COR-L47 (cell line): ENCODE measurements at places on chromosomes 6 and 20.

DNA sequence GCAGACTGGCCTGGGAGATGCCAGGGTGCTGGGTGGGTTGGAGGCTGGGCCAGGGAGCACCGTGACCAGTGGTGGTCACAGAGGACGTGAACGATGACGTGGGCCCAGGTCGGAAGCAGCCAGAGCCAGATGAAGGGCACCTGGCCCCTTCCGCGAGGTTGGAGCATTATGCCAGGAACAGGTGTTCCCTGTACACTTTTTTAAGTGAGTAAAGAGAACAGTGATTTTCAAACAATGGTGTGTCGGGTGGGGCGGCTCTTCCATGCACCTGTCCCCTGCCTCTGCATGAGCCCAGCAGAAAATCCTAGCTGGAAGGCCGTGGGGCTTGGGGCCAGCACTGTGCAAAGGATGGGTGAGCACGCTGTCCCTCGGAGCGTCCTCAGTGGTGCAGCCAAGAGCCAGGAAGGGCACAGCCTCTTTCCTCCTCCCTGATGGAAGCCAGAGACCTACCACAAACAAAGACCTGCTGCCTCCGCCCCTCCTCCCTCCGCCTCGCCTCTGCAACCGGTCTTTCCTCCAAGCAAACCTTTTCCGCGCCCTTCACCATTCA lies 350.5 kb downstream of the ZFAND3 start:
- DNase-seq = peak; percentile 83

DNA sequence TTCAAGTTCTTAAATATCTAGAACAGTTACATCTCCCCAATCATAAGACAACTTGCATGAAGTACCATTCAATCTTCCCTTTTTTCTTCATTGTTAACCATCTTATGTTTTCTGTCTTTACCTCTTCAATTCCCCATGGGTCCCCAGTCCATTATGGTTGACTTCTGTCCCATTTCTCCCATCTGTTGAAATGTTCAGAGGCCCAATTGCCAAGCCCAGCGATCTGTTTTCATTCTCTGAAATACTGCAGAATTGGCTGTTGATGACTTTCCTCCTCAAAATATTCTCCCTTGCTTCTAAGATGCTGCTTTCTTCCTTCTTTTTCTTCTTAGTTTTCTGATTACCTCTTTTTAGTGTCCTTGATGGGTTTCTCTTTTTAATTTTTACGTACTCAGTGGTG lies 26.0 kb downstream of the DSTN start:
- DNase-seq = no peak

DNA sequence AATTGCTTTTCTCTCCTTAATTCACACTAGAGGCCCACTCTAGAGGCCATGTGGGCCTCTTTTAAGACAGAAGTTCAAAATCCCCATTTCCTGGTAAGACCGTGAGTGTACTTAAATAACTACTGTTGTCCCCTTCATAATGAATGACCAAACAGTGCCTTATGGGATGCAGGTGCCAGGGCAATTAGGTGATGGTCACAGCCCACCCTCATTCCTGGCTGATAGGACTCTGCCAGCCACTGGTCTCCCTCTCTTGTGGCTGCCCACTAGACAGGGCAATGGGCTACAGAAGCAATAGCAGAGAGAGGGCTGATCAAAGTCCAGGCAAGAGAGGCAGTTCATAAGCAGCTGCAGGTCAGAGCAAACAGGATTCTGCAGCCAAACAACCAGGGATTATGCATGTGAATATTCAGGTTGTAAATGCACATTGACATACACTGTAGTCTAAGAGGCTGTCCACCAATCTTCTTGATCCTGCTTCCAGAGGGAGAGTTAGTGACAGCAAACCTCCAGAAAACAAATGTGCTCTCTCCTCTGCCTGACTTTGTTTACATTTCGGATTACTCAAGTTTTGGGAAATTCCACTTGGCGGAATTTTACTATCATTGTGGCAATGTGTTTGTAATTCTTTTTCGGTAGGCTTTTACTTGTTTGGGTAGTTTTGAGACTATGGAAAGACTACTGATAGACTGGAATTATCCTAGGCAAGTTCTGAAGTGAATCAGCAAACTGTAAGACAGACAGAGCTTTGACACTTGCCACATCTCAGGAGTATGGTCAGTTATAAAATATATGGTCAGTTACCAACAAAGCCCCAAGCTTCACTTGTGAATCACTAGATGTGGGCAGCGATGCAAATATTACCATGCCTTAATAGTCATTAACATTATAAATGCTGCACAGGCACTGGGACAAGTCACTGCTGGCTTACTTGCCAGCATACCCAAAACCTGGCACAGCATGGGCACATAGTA lies 12.8 kb downstream of the PTPRK start:
- no peak for DNase-seq

DNA sequence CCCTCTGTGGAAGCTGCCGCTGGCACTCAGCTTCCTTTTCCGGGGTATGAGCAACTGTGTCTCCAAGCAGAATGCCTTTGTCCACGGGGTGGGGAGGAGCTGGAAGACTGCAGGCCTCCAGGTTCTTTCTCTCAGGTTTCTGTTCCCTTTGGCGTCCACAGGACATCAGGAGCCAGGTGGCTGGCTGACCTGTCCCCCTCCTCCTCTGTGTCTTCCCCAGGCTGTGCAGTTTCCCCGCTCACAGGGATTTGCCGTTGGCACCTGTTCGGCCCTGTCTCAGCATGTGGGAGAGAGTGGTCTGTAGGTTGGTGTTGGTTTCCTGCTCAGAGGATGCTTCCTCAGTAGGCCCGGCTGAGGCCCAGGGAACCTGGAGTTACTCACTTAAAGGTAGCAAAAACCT lies 43.5 kb downstream of the CDS2 start:
- peak; percentile 18 for DNase-seq

- DNase-seq = no peak
These were observed 16.8 kb upstream of the KCNK16 start for GRCh38 chr6:39339096-39339867.

DNA sequence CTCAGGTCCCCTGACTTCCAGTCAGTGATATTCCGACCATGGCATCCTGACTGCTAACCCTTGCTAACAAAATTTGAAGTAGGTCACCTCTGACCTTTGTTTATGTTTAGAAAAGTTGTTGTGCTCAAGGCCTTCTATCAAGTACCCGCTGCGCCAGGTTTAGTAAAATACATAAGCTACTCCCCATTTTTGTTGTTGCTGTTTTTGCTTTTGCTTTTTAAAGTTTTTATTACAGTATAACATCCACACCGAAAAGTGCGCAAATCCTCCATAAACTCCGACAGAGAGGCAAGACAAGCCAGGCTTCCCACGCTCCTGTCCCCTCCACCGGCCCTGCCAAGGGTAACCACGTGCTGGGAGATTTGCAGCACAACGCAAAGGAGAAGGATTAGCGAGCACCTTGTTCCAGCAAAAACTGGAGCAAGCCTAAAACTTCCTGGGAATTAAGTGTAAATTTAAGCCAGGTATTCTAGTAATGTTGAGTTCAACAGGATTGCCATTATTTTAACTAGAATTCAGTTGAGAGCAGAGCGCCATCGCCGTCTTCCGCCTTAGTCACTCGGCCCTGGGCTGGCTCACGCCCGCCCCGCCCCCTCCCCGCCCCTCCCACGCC lies 17.8 kb upstream of the HMGN4 start:
- peak; percentile 25 for DNase-seq

DNA sequence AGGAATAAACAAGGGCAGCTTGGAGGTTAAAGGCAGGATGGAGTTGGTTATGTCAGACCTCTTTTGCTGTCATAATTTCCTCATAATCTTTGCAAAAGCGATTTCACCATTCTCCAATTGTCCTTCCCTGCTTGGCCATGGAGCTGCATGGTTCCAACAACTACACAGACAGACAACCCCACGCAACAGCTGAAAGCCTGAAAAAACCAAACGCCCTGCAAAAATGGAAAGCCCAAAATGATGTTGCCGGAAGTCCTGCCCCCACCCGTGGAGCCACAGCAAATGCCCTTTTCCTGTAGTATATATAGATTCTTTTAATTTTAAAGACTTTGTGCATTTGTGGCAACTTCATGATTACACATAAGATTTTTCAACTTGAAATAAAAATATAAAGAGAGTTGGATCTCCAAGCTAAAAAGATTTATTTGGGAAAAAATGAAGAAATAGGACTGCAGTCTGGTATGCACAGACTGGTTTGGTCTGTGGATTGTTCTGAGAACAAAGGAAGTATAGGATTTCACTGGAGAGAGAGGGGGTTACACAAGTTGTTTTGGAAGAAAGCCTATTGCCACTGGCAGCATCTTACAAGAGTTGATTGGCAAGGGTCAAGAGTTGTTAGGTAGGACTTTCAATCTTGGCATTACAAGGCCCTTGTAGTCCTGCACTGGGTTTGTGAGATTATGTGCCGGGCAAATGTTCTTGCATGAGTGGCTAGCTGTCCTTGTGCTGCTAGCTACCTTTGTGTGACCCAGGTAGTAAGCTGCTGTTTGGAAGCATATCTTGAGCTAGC lies 190.0 kb downstream of the C6orf118 start:
- DNase-seq = no peak

- DNase-seq = no peak
These were observed 381.4 kb downstream of the SMOC2 start for GRCh38 chr6:168822376-168822775.

- no peak for DNase-seq
These were observed 22.3 kb downstream of the LINC00237 start for GRCh38 chr20:21083825-21084325.
